ENCODE measurements at places on chromosomes 12 and 14.

DNA sequence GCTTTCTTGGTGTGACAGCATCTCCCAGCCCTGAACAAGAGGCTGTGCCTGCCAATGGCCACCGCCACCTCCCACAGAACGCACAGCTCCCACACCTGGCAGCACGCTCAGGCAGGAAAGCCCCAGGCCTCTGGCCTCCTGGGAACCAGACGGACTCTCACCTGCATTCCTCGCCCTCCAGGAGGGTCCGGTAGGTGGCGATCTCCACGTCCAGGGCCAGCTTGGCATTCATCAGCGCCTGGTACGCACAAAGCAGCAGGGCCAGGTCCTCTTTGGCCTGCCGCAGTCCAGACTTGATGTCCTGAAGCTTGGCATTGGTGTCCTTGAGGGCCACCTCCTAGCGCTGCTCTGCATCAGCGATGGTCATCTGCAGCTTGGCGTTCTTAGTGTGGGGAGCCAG is 12.1 kb upstream of the KRT77 start:
- DNase-seq = no peak

- DNase-seq = no peak
Observed at GRCh38 chr12:121218588-121219352, 8.8 kb downstream of the P2RX4 start.

GRCh38 chr12:39145175-39145999 is 240.0 kb upstream of the CPNE8 start:
- no peak for DNase-seq

DNA sequence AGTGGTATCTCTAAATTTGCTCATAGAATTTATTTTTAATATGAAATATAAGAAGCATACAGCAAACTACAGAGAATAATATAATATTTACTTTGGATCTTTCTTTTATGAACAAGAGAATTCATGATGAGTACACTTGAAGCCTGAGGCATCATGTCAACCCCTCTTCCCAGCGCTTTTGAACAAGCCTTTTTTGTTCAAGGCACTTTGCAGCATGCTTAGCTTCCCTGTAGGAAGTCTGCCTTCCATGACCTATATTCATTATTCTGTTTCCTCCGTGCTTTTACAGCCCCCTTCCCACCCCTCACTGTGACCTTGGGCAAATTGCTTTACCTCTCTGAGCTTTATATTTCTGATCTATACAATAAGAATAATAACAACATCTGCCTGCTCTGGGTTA is 41.6 kb downstream of the SCN8A start:
- DNase-seq = no peak

DNA sequence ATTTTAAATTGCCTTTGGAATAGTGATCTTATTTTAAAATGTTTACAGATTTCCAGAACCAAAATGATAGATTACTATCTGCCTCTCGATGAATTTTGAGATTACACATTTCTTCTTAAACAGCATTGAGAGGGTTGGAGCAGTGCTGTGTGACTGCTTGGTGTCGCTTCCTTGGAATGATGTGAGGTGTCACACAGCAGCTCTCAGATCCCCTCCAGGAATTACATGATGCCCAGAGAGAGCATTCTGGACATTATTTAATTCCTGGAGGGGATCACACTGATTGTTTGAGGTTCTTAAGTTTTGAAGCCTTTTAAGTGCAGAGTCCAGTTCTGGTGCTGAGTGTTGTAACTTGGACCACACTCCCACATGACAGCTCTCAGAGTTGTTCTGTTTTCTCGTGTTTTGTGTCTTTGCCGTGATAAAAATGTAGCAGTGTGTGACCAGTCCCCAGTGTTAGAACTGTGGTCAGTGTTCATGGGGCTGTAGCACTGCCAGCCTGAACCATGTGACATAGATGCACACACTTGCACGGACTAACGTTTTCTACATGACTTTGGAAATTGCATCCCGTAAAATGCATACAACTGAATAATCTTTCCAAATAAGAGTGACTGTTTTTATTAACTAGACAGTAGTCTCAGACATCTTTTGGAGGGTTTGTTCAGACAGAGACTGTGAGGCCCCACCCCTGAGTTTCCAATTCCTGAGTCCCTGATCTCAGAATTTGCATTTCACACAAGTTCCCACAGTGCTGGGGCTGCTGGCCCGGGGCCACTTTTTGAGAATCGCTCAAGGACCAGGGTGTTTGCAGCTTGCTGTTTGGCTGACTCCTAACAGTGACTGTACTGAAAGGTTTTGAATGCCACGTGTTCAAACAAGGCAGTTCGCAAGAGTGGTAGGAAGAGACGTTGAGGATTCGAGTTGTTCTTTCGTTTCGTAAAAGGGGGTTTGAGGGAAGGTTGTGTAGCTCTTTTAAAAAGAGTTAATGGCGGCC is 26.0 kb downstream of the XRCC3 start:
- DNase-seq = no peak

Data from GM06990 (cell line).